Cerebellar nuclear complex (tissue), 1 donor: ENCODE measurements at places on chromosomes 3 and 15.

- DNase-seq, result no peak
These were observed 50.4 kb upstream of the RASGRF1 start for GRCh38 chr15:79140846-79141570.

DNA sequence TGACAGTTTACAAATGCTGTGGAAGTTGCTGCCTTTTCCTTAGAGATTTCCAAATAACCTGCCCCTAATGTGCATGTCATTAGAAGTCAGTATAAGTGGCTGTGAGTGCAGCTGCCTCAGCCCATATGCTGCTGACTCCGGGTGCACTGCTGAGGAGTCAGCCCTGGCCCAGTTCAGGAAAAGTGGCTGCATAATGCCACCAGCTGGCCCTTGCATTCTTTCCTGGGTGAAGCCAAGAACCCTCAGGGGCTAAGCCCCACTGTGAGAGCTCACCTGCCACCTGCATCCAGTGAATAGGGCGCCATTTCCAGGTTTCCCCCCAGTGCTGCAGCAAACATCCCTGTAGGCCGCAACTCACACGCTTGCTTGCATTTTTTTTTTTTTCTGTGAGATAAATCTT lies 139.9 kb downstream of the TJP1 start:
- no peak for DNase-seq

GRCh38 chr3:149407898-149408297 lies 30.4 kb upstream of the TM4SF1 start:
- no peak for DNase-seq

DNA sequence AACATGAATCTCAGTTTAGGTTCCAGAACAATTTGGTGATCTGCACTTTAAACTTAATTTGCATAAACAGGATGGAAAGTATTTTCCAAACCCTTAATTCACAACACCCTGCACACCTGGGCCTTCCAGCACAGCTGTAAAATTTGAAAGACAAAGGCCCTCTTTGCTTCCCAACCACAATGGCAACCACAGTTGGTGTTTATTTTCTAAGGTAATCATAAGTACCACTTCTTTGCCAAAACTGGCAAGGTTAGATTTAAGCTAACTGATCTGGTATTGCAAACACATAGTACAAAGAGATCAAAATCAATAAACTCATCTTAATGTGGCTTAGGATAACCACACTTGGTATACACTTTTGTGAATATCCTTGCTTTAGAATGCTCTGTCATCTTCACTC lies 4.1 kb downstream of the LRIG1 start:
- DNase-seq, result no peak

DNA sequence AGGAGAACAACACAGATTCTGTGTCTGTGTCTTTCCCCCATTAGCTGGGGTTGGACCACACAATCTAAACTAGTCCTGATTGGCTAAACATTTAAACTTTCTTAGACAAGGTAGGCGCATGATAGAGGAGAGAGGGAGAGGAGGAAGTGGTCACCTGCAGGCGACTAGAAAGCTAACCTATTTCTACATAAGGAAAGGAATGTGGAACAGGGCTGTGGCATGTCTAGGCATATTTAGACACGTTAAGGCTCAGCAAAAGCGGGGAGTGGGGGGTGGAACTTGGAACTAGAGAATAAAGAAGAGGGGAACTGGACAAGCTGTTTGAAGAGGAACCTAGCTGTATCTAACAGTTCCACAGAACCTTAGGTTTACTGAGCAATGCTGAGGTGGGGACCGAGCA lies 12.8 kb downstream of the LRRC28 start:
- DNase-seq, result no peak

- DNase-seq, result no peak
These were observed 110.7 kb upstream of the TMCO5A start for GRCh38 chr15:37823601-37824275.

DNA sequence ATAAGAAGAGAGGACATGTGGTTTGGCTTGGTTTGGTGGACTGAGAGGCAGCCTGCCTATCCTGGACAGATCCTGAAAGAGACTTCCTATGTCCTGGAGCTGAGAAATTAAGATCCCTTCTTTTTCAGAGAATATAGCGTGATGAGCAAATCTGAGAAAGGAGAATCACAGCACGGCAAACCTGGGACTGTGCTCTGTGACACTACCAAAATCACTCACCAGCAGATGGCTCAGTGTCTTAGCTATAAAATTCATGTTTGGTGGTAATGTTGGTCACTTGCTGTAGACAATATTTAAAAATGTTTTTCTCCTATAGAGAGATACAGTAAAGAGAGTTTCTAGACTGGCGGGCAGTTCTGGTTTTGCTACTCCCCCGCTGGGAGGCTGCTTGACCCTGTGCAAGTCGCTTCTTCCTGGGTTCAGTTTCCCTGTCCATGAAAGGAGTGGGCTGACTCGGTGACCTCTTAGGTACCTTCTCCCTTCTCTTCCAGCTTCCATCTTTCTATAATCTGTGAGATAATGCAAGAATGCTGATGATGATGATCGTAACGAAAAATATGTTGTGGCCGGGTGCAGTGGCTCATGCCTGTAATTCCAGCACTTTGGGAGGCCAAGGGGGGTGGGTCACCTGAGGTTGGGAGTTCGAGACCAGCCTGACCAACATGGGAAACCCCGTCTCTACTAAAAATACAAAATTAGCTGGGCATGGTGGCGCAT lies 7.6 kb upstream of the HES1 start:
- DNase-seq, result no peak

- no peak for DNase-seq
These were observed 92.3 kb downstream of the RBMS3 start for GRCh38 chr3:29373131-29373680.

- no peak for DNase-seq
These were observed 121.9 kb downstream of the MBNL1 start for GRCh38 chr3:152390647-152391046.

GRCh38 chr3:149553781-149554451 lies 79.4 kb downstream of the TM4SF4 start:
- no peak for DNase-seq

- no peak for DNase-seq
These were observed 47.6 kb downstream of the SHOX2 start for GRCh38 chr3:158058495-158059130.

DNA sequence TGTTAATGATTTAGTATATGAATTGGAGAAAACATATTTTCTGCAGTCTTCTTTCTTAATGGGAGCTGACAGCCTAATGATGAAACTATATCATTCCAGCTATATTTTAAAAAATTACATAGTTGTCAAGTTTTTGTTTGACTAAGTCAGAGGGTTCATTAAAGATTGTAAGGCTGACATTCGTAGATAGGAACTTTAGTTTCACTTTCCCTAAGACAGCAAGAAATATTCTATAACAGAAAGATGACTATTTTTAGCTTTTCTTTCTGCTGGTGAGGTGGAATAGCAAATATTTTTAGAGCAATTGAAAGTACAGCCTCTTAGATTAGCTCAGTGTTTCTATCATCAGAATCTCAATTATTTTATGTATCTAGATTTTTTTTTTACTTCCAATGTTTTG lies 60.2 kb downstream of the PIAS1 start:
- DNase-seq, result no peak

DNA sequence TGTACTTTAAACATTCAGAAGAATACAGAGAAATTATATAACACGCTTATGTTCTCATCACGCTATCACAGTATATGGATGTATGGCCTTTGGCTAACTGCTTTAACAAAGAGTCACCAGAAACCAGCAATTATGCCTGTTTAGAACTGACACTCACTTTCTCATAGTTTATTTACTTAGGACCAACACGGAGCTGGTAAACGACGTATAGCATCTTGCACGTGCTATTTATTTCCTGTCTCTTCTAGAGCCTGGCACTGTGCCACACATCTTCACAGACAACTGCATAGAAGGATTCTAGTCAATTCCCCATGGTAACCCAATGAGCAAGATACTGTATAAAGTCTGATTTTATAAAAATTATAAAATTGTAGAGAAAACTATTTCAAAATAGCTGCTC lies 43.6 kb downstream of the TBC1D2B start:
- no peak for DNase-seq

DNA sequence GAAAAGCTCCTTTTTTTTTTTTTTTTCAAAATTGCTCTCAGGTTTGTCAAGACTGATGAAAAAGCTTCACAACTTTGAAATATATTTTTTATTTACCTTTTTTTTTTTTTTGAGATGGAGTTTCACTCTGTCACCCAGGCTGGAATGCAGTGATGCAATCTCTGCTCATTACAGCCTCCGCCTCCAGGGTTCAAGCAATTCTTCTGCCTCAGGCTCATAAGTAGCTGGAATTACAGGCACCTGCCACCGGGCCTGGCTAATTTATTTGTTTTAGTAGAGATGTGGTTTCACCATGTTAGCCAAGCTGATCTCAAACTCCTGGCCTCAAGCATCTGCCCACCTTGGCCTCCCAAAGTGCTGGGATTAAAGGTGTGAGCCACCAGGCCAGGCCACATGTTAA lies 1515.0 kb downstream of the OTOL1 start:
- DNase-seq, result no peak
